ENCODE measurements at places on chromosomes 7 and 10.

DNA sequence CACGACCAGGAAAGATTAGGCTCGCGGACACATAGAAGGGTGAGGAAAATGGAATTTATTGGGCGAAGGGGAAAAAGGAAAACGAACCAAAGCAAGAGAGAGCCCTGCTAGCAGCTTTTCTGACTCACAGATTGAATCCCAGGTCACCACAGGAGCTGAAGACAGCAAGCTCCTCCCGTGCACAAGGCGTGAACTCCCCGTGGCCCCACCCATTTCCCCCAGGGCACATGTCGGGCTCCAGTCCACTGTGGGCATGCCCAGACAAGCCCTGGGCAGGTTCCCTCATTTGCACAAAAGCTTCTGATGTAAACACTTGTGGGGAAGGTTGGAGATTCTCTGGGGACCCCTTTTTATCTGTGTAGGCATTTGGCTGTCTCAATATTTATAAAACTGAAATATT lies 582.4 kb downstream of the SUGCT start:
- peak; percentile 98 for DNase-seq

DNA sequence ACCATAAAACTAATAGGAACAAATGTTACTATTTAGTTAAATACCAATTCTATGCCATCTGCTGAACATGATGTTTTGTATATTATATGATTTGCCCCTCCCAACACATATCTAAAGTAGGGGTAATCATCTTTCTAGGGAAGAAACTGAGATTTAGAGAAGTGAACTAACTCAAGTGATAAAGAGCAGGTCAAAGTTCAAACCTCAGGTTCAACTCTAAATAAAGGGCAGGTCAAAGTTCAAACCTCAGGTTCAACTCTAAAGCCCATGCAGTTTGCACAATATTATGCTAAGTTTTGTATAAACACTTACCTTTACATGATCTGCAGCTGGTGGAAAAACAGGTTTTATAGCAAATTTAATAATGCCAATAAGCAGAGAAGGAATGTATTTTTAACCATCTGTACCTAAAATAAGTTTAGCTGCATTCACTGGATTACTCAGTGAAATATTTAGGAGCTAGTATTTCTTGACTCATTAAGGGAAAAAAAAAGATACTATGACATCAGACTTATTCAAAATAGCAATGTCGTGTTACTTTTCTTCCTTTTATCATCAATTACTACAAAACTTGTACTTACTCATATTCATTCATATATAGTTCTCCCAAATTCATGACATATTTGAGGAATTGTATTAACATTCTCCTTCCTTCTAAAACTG lies 1194.3 kb upstream of the CELF2 start:
- DNase-seq, result no peak

DNA sequence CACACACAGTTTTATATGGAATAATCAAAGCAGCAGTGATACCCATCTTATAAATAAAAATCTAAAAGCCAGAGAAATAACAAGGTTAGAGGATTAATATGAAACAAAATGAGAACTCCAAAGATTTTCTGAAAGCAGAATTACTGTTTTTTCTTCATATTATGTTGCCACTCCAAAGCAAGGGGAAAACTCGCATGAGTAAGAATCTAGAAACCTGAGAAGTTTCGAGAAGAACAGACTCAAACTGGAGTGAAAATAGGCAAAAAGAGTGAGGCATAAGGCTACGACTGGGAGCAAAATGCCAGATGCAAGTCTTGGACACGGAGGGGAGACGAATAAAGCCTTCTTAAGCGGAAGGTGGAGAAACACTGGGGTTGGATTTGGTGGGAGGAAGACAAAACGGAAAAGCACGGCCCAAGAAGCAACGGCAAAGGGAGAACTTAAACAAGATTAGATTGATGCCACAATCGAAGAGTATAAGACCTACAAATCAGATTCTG lies 923 bp downstream of the TNPO3 start:
- no peak for DNase-seq

- DNase-seq, result peak; percentile 5
Measured at GRCh38 chr10:13056456-13057077, 43.4 kb upstream of the OPTN start.

DNA sequence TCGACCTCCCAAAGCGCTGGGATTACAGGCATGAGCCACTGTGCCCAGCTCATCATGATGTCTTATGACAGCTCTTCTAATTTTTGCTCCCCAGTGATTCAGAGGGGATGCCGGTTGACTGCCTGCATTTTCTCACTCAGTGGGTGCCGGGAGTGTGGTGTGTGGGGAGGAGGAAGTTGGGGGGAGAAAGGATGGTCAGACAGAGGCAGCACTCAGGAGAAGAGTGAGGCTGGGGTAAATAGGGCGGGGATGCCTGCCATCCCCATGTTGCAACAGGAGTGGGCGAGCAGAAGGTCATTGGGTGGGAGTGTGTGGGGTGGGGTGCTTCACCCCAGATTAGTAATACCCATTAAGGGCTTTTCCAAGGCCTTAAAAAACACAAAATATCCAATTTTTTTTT lies 3.5 kb upstream of the CCL24 start:
- no peak for DNase-seq

GRCh38 chr7:159031750-159032149 lies 112.9 kb downstream of the VIPR2 start:
- DNase-seq, result no peak

Data from NCI-H226 (cell line).